Mucosa of gallbladder (tissue), 1 donor: ENCODE measurements at places on chromosomes 11 and 22.

DNA sequence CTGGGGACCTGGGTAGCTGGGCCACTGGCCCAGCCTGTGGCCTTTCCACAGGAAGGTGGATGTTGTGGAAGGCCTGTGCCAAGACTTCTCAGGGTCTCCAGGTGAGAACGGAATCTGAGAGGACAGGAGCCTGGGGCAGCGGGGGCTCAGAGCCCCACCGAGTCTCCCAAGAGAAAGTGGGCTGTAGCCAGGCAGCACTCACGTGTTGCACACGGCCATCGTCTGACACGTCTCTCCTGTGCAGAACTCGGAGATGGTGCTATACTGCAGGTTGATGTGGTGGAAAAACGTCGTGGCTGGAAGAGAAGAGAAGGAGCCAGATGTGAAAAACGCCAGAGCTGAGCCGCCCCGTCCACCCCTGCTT lies 6.4 kb downstream of the MOB2 start:
- DNase-seq: no peak

DNA sequence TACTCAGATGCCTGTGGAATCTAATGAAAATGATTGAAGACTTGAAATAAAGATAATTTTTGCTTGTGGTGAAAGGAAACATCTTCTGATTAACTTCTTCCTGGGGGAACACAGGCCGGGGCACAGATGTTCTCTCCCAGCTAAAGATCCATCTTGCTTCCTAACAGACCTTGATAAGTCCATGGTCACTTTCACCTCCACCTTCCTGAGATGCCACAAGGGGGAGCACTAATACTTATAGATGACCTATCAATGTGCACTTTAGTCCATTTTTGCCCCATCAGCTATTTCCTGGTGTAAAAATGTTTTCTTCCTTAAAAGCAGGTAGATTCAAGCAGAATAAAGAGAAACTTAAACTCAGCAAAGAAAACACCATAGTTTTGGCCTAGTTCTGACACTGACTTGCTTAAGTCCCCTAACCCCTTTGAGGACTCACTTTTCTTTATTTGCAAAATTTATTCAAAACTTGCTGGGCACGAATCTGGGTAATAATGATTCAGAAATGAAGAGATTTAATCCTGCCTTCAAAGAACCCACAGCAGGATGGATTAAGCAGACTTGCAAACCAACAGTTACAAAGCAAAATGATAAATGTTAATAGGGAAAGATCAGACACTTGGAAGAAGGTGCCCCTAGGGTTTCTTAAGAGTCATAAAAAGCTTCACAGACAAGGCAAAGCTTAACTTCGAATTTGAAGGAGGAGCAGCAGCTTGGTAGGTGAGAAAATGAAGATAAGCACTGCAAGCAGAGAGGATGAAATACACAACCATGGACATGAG lies 158.7 kb downstream of the RAB38 start:
- peak; percentile 80 for DNase-seq

DNA sequence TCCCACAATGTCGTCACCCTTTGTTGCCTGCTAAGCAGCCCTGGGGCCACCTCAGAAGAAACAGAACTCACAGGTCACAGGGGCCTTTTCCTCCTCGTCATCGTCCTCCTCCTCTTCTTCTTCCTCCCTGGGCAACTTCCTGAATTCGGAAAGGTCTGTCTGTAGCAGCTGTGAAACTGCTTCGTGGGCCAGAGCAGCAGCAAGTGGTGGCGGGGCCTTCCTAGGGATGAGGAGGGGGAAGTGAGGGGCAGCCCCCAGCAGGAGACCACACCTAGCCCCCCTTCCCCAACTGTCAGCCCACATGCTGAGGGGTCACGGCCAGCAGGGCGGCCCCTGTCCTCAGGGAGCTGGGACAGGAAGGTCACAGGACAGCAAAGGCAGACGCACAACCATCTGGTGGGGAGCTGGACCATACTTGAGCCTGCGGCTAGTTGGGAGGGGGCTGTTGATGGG lies 13.2 kb downstream of the PPM1F start:
- DNase-seq: no peak

GRCh38 chr11:63919267-63920125 lies 2.5 kb upstream of the RCOR2 start:
- no peak for DNase-seq

- peak; percentile 32 for DNase-seq
Observed at GRCh38 chr22:41842996-41843970, 10.4 kb downstream of the SREBF2 start.

DNA sequence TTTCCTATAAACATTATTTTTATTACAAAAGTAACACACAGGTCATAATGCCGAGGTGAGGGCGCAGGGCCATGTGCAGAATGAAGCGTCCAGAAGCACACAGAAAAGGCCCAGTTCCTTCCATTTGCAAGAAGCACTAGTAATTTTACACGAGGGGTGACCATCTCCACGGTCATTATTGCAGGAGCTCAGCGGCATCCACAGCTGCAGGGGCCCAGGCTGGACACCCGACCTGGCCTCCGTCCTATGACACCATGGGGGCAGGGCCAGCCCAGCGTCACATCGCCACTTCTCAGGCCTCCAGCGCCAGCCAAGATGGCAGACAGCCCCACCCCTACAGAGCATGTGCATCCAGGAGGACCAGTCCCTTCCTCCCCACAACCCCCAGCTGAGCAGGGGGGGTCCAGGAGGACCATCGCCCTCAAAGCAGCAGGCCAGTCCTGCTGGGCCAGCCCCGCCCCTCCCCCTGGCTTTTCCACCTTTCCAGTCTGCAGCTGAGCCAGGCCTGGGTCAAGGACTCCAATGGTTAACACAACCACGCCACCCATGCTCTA lies 3.5 kb downstream of the IGF2 start:
- no peak for DNase-seq

- no peak for DNase-seq
Observed at GRCh38 chr11:9070749-9071491, 20.5 kb downstream of the SCUBE2 start.

- no peak for DNase-seq
Observed at GRCh38 chr11:83219095-83219494, 25.6 kb downstream of the ANKRD42 start.
